ENCODE measurements at places on chromosomes 4 and X.

DNA sequence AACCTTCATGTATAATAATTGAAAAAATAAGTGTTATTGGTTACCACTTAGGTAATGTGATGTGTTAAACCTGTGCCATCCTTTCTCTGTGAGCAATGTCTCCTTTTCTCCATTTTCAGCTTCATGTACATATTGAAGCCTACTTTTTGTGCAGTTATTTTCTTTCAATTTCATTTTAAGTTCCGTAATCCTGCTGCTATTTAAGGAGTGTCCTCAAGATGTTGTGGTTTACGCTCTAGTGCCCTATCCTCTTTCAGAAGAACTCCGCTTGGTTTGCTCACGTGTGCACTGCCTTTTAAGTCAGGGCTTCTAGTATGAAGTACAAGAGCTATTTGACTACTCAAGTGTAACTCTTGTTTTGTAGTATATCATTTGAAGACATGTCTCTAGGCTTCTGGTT, 2253.2 kb upstream of the TENM3 start:
- DNase-seq, result no peak

- no peak for DNase-seq
Measured at GRCh38 chrX:101385795-101386541, at the start of gene BTK. TSS of gene BTK (minus strand) at chrX:101386191. CDS start at chrX:101375284, 10,907 bp downstream.

- no peak for DNase-seq
Measured at GRCh38 chrX:78513971-78514738, 145.0 kb downstream of the RTL3 start.

- no peak for DNase-seq
Measured at GRCh38 chr4:154593868-154594267, 3.3 kb upstream of the FGA start.

- DNase-seq, result no peak
Measured at GRCh38 chr4:169259271-169259670, 11.5 kb downstream of the SH3RF1 start.

DNA sequence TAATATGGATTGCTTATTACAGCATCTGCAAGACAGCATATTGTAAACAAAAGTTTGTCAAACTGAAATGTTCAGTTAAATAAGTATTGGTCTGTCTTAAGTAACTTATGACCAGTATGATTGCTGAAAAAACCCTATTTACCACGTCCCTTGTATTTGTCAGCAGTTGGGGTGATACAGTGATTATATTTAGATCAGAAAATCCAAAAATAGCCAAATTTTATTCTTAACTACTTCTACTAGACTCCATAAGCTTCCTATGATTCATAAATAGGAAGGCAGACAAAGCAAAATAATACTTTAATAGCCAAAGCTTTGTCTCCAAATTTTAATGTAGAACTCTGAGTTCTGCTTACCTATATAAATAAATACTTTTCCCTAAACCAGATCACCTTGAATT, 45.3 kb downstream of the TBCK start:
- DNase-seq, result no peak

DNA sequence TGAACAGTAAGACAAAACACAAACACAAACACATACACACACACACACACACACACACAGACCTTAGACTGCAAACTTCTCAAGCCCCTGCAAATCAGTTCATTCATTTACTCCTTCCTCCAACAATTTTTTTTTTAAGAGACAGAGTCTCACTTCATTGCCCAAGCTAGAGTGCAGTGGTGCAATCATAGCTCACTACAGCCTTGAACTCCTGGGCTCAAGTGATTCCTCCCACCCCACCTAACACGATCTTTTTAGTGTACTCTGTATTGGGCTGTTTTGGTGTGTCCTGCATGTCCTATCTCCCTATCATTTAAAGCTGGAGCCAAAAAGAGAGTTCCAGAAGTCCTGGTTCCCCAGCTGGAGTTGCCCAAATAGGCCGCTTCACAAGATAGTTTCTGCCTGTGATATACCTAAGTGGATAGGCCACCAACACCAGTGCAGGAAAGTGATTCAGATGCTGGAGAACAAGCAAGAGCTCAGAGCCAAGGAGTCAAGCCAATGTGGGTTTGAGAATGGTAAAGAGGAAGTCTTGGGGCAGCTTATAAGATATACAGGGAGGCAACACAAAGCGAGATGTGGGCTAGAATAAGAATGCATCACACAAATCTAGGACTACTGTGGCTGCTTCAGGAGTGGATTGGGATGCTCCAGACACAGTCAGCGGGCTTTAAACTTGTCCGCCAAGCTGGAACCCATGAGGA, 85.4 kb upstream of the RAPGEF2 start:
- DNase-seq, result no peak

DNA sequence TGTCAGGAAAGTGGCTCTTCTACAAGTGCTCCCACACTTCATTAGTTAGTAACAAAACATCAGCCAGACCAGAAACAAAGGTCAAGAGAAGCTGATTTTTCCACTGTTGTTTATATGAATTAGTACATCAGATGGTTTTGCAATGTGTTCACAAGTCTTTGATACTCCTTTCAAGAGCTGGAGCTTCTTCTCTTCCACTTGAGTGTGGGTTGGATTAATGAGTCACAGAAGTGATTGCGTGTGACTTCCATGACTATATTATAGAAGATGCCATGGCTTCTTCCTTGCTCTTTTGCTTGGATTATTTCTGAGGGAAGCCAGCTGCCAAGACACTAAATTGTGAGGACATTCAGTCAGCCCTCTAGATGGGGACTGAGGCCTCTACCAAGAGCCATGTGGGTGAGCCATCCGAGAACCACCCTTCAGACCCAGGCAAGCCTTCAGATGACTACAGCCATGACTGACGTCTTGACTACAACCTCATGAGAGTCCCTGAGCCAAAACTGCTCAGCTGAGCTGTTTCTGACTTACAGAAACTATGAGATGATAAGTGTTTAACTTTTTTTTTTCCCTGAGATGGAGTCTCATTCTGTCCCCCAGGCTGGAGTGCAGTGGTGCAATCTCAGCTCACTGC, 18.1 kb downstream of the SOWAHB start:
- no peak for DNase-seq

DNA sequence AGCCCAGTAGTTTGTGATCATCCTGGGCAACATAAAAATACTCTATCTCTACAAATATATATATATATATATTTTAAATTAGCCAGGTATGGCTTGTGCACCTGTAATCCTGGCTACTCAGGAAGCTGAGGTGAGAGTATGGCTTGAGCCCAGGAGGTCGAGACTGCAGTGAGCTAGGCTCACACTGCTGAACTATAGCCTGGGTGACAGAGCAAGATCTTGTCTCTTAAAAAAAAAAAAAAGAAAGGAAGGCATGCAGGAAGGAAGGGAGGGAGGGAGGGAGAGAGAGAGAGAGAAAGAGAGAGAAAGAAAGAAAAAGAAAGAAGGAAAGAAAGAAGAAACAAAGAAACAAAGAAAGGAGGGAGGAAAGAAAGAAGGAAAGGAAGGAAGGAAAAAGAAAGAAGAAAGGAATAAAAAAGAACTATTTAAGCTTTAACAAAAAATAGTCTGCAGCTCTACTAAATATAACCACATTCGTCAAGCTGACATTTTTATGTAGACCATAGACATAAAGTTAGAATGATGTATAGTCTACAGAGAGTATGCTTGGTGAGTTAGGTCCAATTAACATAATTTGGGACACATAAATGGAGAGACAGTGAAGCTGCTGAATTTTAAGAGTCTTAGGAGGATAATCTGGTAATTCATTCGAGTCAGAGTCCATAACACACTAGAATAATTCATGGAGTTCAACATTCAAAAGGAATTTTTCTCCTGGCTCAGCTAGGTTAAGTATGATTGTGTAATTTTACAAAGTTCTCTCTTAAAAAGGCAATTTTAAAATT, 111.9 kb downstream of the GLRA3 start:
- no peak for DNase-seq

- no peak for DNase-seq
Measured at GRCh38 chrX:87900320-87900908, 382.8 kb downstream of the KLHL4 start.

DNA sequence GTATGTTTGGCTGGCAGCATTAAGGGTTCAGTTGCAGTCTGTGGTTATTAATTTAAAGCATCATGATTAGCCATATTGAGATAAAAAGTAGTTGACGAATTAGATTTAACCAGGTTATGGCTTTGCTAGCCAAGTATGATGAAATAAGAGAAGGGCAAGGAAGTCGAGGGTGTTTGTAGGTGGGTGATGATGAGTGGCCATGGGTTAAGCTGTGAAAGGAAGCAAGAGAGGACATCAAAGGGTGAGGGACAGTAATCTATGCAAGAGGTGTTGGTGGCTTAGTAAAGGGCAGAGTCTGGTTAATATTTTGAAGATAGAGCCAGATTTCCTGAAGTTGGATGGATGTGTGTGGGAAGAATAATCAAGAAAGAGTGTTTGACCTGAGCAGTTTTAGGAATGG, 44.5 kb downstream of the STIM2 start:
- no peak for DNase-seq

DNA sequence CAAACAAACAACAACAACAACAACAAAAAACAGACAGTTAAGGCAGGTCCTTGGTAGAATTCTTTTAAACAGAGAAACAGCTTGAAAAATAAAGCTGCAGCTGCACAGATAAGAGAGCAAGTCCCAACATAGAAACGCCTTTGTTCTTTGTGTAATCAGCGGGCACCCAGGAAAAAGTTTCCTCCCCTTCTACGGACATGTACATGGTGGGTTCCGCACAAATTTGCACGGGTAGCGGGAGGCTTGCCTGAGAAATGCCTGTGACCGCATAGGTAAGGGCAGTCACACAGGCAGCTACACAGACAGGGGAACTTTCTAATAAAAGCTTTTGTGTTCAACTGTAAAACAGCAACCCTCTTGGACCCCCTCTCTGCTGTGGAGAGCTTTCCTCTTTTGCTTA, 25.7 kb upstream of the CT47A1 start:
- DNase-seq, result no peak

- DNase-seq, result no peak
Measured at GRCh38 chr4:2800691-2801596, 8.1 kb downstream of the SH3BP2 start.

GRCh38 chr4:70000711-70001110, 4.9 kb downstream of the STATH start:
- DNase-seq, result no peak

- DNase-seq, result no peak
Measured at GRCh38 chr4:67152976-67153375, 392.3 kb downstream of the CENPC start.

DNA sequence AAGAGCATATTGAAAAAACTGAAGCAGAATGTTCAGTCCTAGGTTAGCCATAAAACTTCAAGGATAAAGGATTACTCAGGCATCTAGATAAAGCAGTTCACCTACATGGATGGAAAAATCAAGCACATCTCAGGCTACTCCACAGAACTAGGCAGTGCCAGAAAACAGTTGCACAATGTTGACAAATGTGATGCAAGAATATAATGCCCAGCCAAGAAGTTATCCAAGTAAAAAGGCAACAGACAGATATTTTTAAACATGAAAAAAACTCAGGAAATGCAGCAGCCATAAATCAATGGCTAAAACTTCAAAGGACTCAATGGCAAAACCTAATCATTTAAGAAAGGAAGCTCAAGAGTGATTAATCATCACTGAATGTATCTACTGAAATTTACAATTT, 456.0 kb upstream of the FAM241A start:
- no peak for DNase-seq

GRCh38 chr4:170773709-170774273, 684.0 kb upstream of the AADAT start:
- no peak for DNase-seq

GRCh38 chr4:177391953-177392352, 50.3 kb downstream of the AGA start:
- DNase-seq, result no peak
